ENCODE measurements at places on chromosomes 1 and 21. TPM values are rescaled to one million over a fixed set of nuclear protein-coding genes. Genes with fewer than 3 reads are reported as not detected.

Gene RBM11
- 1.5 TPM for total RNA-seq

DNA sequence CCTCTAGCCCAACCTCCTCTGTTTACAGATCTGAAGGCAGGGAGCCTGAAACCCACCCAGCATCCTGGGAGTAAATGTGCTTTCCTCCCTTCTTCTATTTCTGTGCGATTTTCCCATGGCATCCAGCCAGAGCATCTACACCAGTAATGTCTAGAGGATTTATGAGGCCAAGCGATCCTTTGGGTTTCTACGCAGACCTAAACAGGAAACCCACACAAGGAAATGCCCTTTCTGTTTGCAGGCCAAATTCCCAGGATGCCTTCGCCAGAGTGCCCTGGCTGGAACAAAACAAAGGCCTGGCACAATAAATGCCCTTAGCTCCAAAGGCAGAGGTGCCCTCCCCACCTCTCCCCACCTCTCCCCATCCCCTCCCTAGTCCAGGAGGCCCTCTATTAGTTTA is 110.5 kb upstream of the CDC42BPA start:
- DNase-seq: no peak
- no peak overlapping the region for H3K4me3 ChIP-seq
- H3K4me1 ChIP-seq: no peaks in the 10 kb centered on the region
- H3K27ac ChIP-seq: no peak overlapping the region

Gene SDC3
- 0.32 TPM for total RNA-seq

Gene PIP5K1A
- total RNA-seq: 43.3 TPM

- H3K27me3 ChIP-seq: no peaks in the 10 kb centered on the region
- H3K4me1 ChIP-seq: no peaks in the 10 kb centered on the region
- no peak overlapping the region for H3K4me3 ChIP-seq
- no peak overlapping the region for H3K27ac ChIP-seq
- H3K36me3 ChIP-seq: no peaks in the 10 kb centered on the region
- no peak for DNase-seq
These were observed 143.5 kb downstream of the SLC30A10 start for GRCh38 chr1:219784660-219785381.

- no peaks in the 10 kb centered on the region for H3K27me3 ChIP-seq
- no peak for DNase-seq
- H3K27ac ChIP-seq: no peak overlapping the region
- no peaks in the 10 kb centered on the region for H3K36me3 ChIP-seq
- H3K4me3 ChIP-seq: no peak overlapping the region
- H3K4me1 ChIP-seq: no peaks in the 10 kb centered on the region
These were observed 1808.1 kb downstream of the NCAM2 start for GRCh38 chr21:22806278-22806677.

Gene CLIC6
- total RNA-seq: 0.10 TPM

Gene GPN2
- total RNA-seq: 41.9 TPM

DNA sequence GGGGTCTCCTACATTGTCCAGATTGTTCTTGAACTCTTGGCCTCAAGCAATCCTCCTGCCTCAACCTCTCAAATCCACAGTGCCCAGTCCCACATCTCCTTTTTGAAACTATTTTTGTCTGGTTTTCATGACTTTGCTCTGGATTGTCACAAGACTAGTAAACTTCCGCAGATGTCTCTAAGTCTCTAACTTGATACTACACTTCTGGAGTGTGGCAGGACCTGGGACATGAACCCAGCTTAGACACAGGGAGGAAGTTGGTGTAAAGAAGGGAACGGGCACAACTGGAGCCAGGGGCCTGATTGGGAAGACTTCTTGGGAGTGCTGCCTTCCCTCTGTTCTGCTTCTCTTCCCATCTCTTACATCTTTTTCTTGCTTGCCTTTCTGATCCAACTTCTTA is 16.2 kb upstream of the DISC1 start:
- H3K36me3 ChIP-seq: peaks cover 8% of the 10 kb centered on the region
- no peak overlapping the region for H3K27ac ChIP-seq
- H3K4me3 ChIP-seq: peak overlapping the region; percentile 25
- peaks cover 38% of the 10 kb centered on the region for H3K4me1 ChIP-seq
- no peak for DNase-seq

Gene ATP5PO
- 113 TPM for total RNA-seq

DNA sequence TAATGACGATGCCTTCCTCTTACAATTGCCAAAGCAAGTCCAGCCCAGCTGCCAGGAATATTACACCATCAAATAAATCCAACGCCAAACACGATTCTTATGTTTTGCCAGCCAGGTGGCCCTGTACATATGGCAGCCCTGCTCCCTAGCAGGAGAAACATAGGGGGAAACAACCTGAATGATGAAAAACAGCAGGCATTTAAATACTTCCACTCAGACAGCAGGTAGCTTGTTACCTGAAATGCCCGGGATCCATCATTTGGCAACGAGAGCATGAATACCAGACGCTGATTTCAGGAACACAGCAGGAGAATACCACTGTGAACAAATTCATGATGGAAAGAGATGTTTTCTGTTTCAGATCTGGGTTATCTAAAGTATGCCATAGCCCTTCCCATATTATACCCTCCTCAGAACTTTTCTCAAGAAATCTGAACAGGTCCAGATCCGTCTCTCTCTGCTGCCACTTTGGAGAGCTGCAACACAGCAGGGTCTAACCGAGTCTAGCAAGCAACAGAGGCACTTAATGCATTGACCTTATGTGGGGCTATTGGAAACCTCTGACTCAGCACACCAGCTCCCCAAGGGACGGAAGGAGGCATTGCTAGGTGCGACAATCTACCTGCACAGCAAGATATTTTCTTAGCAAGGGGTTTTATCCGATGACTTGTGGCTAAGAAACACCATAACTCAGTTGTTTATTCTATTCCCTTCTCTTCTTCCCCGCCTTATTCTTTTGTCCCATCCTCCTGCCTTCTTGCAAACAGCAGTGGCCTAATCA is 166.3 kb downstream of the BARHL2 start:
- peaks cover 47% of the 10 kb centered on the region for H3K27me3 ChIP-seq
- H3K4me3 ChIP-seq: no peak overlapping the region
- H3K4me1 ChIP-seq: no peaks in the 10 kb centered on the region

GRCh38 chr1:8423692-8424538 is 106.0 kb downstream of the SLC45A1 start:
- H3K4me3 ChIP-seq: peak overlapping the region; percentile 97
- peaks cover 7% of the 10 kb centered on the region for H3K36me3 ChIP-seq
- DNase-seq: peak; percentile 19

- H3K36me3 ChIP-seq: peaks cover 7% of the 10 kb centered on the region
- no peak overlapping the region for H3K27ac ChIP-seq
- H3K4me1 ChIP-seq: peaks cover 6% of the 10 kb centered on the region
- no peak for DNase-seq
- no peak overlapping the region for H3K4me3 ChIP-seq
- no peaks in the 10 kb centered on the region for H3K27me3 ChIP-seq
These were observed 7.5 kb upstream of the DPH2 start for GRCh38 chr1:43962324-43962723.

Gene KIAA0040
- 31.5 TPM for total RNA-seq

Gene FCRLA
- total RNA-seq: not detected

DNA sequence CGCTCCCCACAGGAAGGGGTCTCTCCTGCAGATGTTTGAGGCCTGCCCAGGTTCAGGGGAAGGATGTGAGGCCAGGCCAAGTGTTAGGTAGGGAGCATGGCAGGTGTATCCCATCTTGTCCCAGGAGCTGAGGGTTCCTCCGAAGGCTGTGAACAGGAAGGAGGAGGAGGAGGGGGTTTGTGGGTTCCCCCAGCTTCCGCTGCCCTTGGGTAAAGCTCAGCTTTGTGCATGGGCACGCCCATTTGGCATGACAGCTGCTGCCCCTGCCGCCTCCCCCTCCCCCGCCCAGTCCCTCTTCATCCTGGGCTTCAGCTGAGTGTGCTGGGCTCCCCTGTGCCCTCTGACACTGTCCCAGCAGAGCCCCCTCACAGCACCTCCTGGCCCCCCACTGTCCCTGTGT is 25.5 kb downstream of the TNFRSF8 start:
- DNase-seq: no peak
- H3K4me1 ChIP-seq: peaks cover 31% of the 10 kb centered on the region
- H3K4me3 ChIP-seq: peak overlapping the region; percentile 83
- H3K27ac ChIP-seq: peak overlapping the region; percentile 94
- H3K27me3 ChIP-seq: no peaks in the 10 kb centered on the region
- H3K36me3 ChIP-seq: no peaks in the 10 kb centered on the region

- H3K36me3 ChIP-seq: peaks cover 2% of the 10 kb centered on the region
- no peak overlapping the region for H3K4me3 ChIP-seq
These were observed 174.2 kb downstream of the LHX8 start for GRCh38 chr1:75308365-75308764.

DNA sequence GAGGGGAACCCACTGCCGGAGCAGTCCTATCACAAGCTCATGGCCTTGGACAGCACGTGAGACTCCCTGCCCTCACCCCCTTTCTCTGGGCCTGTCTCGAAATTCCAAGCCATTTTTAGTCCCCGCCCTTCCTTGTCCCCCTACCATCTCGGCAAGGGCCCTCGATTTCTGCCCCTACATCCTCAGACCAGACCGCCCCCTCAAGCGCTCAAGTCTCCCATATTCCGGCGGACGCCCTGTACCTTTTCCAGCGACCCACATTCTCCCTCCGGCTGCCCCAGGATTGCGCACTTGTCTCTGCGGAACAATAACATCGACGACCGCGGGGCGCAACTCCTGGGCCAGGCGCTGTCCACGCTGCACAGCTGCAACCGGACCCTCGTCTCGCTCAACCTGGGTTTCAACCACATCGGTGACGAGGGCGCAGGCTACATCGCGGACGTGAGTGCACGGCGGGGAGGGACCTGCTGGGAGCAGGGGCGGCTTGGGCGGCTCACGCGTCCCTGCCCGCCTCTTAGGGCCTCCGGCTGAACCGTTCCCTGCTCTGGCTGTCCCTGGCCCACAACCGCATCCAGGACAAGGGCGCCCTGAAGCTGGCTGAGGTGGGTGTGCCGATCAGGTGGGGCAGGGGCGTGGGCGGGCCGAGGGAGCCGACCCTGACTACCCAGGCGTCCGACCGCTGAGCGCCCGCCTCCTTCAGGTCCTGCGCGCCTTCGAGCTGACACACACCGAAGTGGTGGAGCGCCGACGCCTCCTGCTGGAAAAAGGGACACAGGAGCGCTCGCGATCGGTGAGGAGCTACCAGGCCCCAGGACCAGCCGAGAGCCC is 7.0 kb downstream of the LRRC71 start:
- peaks cover 34% of the 10 kb centered on the region for H3K4me1 ChIP-seq
- DNase-seq: peak; percentile 46
- no peak overlapping the region for H3K27ac ChIP-seq
- H3K4me3 ChIP-seq: peak overlapping the region; percentile 77
- peaks cover 15% of the 10 kb centered on the region for H3K36me3 ChIP-seq

Gene TRAPPC3
- total RNA-seq: 35.0 TPM

DNA sequence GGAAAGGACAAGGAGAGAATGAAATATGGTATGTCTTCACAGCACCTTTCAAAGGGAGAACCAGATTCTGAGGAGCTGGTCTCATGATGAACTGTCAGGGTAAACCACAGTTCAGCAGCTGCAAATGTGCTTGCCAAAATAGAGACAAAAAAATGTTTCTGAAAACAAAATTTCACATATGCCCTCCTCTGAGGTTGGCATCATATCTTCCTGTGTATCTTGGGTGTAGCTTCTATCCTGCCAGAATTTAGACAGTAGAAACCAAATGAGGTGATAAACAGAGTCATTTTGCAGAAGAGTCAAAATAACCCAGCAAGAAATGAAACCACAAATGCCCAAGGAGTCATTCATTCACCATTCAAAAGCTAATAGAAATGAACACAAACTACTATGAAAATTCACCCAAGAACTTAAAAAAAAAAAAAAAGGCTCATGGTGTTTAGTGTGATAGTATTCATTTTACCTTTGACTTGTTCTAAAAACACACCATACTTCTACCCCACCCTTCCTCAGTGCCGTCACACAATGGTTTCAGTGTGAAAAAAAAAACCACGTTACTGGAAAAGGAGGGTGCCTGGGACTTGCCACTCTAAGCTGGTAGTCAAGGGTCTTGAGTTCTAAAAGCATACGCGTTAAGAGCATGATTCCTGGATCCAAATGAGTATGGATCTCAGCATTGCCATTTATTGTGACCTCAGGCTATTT is 18.5 kb downstream of the SELL start:
- H3K4me1 ChIP-seq: peaks cover 61% of the 10 kb centered on the region
- peaks cover 2% of the 10 kb centered on the region for H3K36me3 ChIP-seq
- peak overlapping the region; percentile 75 for H3K4me3 ChIP-seq

DNA sequence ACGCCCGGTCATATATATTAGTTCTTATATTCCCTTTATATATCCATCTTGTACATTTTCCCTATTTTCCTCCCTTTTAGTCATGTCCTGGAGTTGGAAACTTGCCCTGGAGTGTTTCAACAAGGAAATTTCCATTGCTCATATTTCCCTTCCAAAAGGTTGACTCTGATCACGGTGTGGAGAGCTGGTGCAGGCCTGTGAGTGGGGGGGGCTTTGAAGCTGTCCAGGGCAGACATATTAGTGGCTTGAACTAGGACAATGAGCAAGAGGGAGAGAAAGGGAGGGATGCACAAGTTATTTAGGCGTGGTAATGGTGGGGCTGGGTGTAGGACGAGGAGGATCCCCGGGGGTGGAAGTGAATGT is 30.4 kb upstream of the TMEM61 start:
- no peak for DNase-seq
- no peaks in the 10 kb centered on the region for H3K36me3 ChIP-seq
- H3K27me3 ChIP-seq: peaks cover 5% of the 10 kb centered on the region
- H3K4me1 ChIP-seq: peaks cover 22% of the 10 kb centered on the region
- H3K27ac ChIP-seq: no peak overlapping the region

Gene FALEC
- total RNA-seq: not detected

DNA sequence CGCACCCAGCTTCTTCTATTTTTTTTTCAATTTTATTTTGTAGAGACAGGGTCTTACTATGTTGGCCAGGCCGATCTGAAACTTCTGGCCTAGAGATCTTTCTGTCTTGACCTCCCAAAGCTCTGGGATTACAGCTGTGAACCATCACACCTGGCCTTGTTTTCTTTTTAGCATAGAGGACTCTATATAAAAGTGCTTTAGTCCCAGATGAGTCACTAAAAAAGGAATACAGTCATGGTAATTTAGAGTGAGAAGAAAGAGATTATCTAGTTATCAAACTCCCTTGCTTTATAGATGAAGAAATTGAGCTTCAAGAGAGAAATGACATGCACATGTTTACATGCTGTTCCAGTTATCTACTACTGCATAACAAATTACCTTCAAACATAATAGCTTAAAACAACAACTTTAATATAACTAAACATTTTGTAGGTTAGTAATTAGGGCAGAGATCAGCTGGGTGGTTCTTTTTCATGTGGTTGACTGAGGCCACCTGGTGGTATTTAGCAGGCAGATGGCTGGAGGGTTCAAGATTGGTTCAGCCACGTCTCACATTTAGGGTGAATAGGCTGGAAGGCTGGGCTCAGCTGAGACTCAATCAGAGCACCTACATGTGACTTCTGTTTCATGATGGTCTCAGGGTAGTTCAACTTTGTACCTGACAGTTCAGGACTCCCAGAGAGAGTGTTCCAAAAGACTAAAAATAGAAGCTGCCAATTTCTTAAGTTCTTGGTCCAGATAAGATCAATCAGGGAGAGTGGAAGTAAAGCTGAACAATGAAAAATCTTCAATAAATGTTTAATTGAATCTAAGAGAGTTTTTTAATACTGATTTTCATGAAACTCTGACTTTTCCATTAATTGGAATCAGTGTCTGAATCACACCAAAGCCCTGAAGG is 16.9 kb upstream of the MTF2 start:
- peaks cover 40% of the 10 kb centered on the region for H3K27me3 ChIP-seq
- H3K36me3 ChIP-seq: peaks cover 6% of the 10 kb centered on the region
- H3K4me3 ChIP-seq: no peak overlapping the region
- DNase-seq: no peak
- H3K4me1 ChIP-seq: peaks cover 6% of the 10 kb centered on the region

Gene PGLYRP3
- not detected for total RNA-seq

Gene SUMO3
- 62.1 TPM for total RNA-seq

Measured in T-helper 17 cell (primary cell).